Brain (organoid and tissue), 16 donors: ENCODE measurements at places on chromosomes 1 and 21. TPM values are rescaled to one million over a fixed set of nuclear protein-coding genes. Genes with fewer than 3 reads are reported as not detected.

GRCh38 chr1:156689035-156689952, 12.1 kb upstream of the NES start:
- peak; percentile 85 for DNase-seq

The CNIH3 gene
- polyA plus RNA-seq = 4.0 TPM

DNA sequence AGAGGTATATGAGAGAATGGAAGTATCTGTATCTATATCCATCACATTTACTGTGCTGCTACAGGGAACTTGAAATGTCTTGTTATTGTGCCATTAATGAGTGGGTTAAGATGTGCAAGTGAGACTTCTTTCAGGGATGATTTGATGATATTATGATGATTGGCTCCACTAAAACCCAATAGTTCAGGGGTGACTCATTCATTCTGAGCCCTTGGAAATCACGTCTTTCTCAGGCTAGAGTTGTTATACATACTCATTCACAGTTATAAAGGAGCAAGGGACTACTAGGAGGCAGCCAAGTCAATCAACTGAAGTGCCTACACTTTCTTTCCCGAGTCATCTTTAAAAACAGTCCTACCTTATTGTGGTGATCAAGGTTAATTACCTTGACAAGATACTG, 1109.8 kb upstream of the B3GALT2 start:
- no peak for DNase-seq

DNA sequence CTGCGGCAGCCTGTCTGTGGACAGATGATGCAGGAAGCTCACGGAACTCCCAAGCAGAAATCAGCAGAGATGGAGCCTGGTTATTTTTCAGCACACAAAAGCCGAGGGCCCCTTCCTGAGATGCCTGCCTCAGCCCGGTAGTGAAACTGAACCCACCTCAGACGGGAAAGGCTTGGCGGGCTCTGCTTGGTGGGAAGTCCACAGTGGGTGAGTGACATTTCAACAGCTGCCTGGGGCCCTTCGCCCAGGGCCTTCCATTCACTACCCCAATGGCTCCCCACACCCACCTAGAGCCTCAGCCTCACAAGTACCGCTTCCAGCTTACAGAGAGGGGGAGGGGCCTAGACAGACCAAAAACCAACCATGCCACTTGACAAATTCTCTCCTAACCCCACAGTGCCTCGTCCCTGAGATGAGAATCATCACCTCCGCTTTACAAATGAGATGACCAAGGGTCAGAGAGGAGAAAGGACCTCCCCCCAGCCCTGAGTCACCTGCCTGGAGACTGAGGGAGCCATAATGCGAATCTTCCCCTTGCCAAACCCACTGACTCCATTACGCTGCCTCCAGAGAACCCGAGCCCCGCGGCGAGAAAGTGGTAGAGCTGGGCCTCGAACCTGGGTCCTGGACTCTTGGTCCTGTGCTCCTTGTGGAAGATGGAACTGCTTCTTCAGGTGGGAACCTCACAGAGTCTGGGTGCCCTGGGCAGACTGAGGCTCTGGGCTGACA, 3.4 kb upstream of the ECE1 start:
- DNase-seq = no peak

The CALML6 gene
- 0.27 TPM for polyA plus RNA-seq

The IGSF9 gene
- polyA plus RNA-seq = 43.9 TPM

DNA sequence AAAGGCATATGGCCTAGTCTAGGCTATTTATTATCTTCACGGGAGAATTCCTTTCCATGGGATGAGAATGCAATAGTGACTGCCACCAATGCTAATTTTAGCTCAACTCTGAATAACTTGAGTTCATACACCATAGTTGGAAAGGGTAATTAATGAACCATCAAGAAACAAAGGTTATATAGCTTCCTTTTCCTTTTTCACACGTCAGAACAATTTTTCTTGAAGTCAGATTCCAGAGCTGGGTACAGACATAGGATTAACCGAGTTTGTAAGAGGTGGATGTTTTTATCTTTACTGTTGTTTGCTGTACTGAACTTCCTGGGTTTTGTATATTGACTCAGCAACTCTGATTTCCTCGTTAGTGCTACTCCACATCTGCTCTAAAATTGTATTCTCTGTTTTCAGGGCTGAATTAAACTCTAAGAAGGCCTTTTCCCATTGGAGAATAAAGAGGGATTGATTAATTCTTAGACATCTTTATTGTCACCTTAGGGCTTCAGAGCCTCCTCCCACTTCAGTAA, 262.0 kb downstream of the NUF2 start:
- DNase-seq = no peak

GRCh38 chr1:23029337-23029736, 10.1 kb downstream of the KDM1A start:
- DNase-seq = no peak

The KCNJ9 gene
- 19.0 TPM for polyA plus RNA-seq

DNA sequence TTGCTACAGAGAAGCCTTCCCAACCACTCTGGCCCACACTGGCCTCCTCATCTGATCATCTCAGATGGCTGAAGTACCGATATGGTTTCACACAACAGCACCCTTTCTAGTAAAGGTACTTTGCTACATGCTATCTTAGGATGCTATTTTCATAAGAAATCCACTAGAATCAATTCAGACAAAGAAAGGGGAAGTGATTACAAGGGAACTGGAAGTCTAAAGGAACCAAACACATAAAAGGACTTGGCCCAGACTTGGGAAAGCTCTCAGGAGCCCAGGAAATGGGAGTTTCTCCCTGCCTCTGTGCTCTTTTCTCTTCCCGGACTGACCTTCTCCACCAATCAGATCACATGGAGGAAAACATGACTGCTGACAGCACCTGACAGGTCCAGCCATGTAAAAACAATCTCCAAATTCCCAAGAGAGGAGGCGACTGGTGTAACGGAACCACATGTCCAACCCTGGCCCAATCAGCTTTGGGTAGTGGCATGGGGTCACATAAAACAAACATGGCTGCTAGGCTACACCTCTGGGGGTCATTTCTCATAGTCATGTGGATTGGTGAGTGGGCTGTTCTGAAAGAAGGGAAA, 12.7 kb upstream of the FOXE3 start:
- no peak for DNase-seq
